ENCODE measurements at places on chromosomes 7 and 10.
A peak's percentile ranks its signal among the peaks of the same experiment; 100 is the strongest.

DNA sequence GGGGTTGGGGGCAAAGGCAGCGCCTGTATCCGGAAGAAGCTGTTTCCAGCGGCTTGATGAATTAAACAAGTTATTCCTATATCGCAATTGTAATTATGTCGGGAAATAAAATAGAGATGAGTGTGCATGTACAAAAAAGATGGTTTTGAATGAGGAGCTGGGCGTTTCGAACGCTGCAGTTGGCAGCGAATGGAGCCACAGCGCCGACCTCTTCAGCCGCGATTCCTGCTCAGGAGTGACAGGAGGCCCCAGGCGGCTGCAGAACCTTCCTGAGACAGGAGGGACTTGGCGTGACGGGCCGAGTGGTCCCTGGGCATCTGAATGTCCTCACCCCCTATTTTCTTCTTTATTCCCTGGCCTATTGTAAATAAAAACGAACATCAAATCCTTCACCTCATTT lies 184.9 kb downstream of the DNAJB6 start:
- DNase-seq: no peak

GRCh38 chr10:125991392-125991791 lies 95.0 kb downstream of the FANK1 start:
- no peak for DNase-seq

DNA sequence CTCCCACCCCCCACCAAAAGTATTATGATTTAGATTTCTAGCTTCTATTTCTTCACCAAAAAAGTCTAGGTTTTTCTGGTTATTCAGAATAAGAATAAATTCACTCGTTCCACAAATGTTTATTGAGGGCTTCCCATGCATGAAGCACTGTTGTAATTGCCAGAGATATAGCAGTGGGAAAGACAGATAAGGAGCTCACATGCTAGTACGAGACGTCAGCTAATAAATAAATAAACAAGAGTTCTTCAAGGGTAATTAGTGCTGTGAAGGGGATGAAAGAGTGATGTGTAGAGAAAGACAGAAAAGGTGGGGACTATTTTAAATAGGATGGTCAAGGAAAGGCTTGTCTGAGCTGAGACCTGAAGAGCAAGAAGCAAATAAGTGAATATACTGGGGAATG lies 38.1 kb upstream of the SEPTIN7 start:
- no peak for DNase-seq

DNA sequence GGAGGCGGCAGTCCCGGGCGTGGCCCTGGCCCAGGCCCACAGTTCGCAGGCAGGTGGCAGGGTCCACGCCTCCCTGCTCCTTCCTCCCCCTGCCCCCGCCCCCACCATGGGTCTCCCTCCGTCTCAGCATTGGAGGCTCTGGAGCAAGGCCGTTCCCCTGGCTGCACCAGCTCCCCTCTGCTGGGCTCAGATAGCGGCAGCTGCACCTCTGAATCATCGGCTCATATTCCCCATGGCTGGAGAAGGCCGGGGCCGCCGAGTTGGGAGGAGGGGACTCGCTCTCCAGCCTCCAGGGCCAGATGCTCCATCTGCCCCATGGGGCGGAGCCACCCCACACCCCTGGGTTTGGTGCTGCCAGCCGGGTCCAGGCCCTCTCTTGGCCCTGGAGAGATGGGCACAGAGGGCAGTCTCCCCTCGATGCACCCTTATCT lies 145.0 kb downstream of the ELFN1 start:
- no peak for DNase-seq

DNA sequence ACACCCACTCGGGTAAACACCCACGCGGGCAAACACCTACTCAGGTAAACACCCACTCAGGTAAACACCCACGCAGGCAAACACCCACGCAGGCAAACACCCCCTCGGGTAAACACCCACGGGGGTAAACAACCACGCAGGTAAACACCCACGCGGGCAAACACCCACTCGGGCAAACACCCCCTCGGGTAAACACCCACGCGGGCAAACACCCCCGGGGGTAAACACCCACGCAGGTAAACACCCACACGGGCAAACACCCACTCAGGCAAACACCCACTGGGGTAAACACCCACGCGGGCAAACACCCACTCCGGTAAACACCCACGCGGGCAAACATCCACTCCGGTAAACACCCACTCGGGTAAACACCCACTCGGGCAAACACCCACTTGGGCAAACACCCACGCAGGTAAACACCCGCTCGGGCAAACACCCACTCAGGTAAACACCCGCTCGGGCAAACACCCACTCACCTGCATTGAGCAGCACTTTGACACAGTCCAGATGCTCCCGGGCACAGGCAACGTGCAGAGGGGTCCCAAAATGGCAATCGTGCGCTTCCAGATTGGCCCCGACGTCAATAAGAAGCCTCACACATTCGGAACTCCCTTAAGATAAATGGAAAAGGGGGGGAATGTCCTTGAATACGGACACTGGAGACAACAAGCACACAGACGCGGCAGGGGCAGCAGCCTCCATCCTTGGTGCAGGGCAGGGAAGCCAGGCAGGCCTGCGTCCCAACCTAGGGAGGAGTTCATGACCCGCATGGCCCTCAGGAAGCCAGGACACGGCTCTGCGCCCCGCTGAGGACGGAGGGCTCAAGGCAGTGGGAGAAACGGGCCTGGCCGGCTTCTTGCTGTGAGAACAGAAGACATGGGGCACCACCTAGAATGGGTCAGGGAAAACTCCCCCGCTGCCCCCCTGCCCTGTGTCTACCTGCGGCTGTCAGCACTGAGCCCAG lies 17.6 kb downstream of the ASB13 start:
- DNase-seq: no peak

DNA sequence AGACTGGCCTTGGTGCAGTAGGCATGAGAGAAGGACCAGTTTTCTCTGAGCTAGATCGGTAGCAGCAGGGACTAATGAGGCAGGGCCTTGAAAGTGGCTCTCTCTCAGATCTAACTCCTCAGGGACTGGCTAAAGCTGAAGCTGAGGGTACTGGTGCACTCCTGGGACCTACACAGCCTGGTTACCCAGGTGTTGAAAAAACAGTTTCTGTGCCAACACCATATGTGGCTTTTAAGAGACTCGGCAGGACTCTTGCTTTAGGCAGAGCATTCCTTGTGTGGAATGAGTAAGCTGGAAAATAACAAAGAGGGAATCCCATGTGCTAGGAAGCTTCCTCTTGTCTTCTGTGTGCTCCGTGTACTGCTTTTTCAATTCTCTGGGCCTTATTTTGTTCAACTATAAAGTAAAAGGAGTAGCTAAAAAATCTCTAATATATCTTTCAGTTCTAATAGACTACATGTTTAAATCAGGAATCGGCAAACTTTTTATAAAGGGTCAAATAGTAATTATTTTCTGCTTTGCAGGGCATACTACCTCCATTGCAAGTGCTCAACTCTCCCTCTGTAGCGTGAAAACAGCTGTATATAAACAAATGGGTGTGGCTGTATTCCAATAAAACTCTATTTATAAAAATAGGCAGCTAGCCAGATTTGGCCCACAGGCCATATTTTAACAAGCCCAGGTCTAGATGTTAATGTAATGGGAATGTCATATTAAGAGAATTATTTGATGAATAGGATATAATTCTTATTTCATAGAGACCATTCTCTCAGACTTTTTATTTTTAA lies 186.1 kb upstream of the KAT6B start:
- peak; percentile 68 for DNase-seq

DNA sequence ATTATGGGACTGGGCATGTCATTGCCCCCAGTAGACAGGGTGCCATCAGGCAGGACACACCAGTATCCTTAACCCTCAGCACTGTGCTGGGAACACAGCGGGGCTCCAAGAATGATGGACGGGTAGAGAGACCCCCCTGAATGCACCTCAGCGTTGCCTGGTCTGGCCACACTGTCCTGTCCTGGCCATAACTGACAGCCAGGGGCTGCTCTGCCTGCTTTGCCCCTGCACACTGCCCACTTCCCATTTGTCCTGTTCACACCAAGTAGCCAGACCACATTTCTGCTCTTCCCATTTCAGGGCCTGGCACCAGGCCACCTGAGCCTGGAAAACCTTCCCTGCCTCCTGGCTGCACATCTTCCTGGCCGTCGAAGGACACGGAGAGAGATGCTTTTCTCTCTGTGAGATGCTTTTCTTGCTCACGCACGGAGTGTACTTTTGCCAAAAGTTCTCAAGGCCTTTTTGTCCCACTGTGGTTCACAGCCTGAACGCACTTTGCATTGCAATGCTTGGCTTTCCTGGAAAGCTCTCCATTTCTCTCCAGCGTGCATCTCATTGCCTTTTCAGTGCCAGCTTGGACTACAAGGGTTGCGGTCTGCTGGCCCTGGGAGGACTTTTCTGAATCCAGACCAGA lies 131.0 kb upstream of the EEPD1 start:
- DNase-seq: no peak

DNA sequence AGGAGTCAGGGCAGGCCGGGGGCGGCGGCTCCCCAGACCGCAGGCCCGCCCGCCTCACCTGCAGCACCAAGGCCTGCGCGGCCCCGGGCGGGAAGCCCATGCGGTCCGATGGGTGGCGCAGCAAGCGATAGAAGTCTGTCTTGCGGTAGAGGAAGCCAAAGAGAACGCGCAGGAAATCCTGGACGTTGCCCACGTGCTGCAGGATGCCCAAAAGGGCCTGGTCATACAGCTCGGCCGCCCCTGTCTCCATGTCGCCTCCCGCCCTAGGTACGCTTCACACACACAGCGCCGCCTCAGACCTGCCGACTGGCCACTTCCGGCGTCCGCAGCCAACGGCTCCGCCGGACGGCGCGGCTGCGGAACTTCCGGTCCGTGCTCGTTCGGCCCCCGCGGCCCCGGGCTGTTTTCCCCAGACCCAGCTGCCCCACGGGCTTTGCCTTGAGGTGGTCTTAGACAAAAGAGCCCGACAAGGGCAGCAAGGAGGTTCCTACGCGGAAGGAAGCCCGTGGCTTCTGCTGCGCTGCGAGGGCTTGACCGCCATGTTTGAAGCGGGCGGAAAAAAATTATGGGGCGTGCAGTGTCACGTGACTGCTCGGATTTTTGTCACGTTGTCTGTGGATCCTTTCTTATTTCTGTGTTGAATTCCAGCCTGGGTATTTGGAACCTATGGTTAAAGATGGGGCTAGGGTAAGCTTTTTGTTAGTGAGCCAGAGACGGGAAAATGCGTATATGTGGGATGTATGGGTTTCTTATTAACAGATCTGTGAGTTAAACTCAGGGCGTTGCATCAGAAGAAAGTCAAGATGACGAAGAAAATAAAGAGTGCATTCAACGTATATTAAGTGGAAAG lies at the start of gene NUDCD3:
Gene NUDCD3, minus strand, starts transcription at position 308 of the 850 bp plus-strand sequence. Its CDS starts 58 bp downstream, at position 250.
- peak; percentile 83 for DNase-seq

DNA sequence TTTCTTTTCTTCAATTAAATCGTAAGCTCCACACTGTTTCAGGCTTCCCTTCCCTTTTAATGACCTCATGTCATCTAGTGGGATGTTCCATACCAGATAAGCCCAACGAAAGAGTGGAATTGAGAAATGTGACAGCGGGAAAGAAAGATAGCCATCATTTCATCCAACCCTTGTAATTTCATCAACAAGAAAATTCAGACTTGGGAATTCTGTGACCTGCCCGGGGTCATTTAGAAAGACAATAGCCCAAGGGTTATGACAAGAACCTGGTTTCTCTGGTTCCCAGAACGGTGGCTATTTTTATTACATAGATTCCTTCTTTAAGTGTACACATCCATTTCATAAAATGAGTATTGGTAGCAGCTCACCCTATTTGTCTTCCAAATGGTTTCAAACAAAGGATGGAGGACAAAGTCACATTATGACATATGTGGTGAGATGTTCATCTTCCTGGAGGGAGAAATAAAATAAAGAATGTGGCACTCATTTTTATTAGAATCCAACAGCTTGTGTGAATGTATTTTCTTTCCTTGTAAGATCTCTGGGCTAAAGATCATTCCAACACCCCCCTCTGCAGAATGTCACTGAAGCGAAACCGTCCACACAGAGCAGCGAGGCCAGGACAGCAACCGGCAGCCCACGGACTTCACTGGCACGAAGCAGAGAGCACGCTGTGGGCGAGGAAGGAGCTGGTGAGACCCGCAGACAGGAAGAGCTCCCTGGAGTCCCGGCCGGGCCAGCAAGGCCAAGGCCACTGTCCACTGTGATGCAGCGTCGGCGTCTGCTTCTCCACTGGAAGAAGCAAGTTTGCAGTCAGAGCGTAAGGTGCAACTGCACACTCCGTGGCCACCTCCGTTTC lies 199.9 kb downstream of the KLF6 start:
- DNase-seq: no peak

GRCh38 chr10:97411406-97411805 lies 10.3 kb upstream of the RRP12 start:
- no peak for DNase-seq

DNA sequence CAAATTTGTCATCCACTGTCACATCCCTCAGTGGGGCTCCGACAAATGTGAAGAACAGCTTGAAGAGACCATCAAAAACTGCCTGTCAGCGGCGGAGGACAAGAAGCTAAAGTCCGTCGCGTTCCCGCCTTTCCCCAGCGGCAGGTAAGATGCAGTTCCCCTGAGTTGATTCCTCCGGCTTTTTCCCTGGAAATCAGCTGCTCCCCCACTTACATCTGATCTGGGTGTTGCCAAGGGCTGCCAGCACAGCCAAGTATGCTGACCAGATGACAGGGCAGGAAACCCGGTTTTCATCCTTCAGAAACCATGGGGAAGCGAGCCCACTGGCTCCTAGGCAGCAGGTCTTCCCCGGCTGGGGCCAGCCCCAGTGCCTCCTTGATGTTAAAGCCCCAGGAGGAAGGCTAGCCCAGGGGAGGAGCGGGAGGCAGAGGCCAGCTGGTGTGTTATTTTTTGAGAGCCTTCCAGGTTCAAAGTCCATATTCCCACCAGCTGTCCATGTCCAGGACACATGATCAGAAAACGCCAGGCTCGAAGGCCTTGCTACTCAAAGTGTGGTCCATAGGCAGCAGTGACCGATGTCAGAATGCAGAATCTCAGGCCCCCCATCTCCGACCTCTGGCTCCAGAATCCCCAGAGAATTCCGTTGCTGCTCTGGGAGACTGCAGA lies 23.4 kb downstream of the AIFM2 start:
- no peak for DNase-seq

DNA sequence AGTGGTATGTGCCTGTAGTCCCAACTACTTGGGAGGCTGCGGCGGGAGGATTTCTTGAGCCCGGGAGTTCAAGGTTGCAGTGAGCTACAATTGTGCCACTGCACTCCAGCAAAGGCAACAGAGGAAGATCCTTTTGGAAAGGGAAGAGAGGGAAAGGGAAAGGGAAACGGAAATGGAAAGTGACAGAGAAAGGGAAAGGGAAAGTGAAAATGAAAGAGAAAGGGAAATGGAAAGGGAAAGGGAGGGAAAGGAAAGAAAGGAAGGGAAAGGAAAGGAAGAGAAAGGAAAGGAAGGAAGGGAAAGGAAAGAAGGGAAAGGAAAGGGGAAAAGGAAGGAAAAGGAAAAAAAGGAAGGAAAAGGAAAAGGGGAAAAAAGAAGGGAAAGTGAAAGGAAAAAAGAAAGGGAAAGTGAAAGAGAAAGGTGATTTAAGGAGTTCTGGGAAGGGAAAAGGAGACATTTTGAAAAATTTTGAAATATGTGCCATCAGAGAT lies 2.3 kb upstream of the ZC3HAV1 start:
- no peak for DNase-seq

All from NCI-H748 treated with DMSO at 0.1 percent for 48 hours (cell line).